ENCODE measurements at places on chromosomes 5 and 9. TPM values are rescaled to one million over a fixed set of nuclear protein-coding genes. Genes with fewer than 3 reads are reported as not detected.
A peak's percentile ranks its signal among the peaks of the same experiment; 100 is the strongest.

The TSSK1B gene
- polyA plus RNA-seq = not detected

- peak; percentile 70 for DNase-seq
These were observed at the start of gene PHYKPL for GRCh38 chr5:178232124-178232919. Gene PHYKPL (minus strand): TSS chr5:178232802. CDS start chr5:178232550, 252 bp downstream.

- no peak for DNase-seq
These were observed 125.0 kb upstream of the PITX1 start for GRCh38 chr5:135158982-135159381.

- no peak for DNase-seq
These were observed 759 bp upstream of the SUSD1 start for GRCh38 chr9:112175796-112176315.

DNA sequence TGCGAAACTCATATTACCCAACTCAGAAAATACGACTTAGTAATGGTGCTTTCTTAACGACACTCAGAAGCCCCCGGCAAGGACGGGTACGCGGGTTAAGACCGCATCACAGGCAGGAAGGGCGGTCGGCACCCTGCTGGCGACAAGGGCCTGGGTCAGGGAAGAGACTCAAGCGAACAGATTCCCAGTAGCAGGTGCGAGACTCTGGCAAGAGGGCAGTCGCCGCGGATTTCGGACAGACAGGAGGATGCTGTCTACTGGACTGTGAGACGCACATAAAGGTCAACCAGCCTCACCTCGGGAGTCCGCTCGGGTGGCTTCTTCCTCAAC is 398 bp downstream of the RAPGEF6 start:
- DNase-seq = no peak

All from muscle of arm (tissue), 14 donors.